ENCODE measurements at places on chromosomes 3 and 15. TPM values are rescaled to one million over a fixed set of nuclear protein-coding genes. Genes with fewer than 3 reads are reported as not detected.

GRCh38 chr15:101676921-101677329 is 24.7 kb upstream of the TM2D3 start:
- no peak for DNase-seq

The PIAS1 gene
- total RNA-seq, result 15.2 TPM

DNA sequence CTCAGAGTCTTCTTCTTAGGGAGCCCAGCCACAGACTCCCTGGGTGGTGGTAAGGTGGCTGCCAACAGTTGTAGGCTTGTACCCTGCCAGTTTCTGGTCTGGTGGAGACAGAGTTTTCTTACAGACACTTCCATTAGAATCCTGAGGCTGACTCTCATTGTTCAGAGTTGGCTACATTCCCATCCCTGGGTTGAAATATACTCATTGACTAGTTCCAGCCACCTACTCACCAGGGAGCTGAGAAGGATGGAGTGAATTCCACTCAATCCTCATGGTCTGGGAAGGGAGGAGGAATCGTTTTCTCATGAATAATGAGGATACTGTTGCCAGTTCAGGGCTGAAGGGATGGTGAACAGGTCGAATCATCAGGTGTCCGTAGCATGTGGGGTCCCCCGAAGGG is 226.5 kb upstream of the PROK2 start:
- no peak for DNase-seq

DNA sequence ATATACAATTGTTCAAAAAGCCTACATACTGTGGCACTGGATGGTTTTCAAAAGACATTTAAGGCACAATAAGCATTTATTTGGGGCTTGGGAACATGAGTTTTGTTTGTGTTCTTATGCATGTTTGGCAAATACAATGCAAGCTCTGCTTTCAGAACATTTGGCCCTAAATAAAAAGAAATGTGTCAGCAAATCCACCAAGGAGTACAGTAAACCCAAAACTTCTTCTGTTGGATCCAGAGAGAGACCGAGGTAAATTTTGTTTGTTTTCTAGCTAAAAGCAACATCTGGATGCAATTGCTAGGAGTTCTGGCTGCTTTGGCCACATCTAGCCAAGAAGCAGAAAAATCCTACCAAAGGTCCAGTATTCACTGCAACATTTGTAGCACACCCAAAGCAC is 168.8 kb downstream of the DCLK3 start:
- DNase-seq, result no peak

DNA sequence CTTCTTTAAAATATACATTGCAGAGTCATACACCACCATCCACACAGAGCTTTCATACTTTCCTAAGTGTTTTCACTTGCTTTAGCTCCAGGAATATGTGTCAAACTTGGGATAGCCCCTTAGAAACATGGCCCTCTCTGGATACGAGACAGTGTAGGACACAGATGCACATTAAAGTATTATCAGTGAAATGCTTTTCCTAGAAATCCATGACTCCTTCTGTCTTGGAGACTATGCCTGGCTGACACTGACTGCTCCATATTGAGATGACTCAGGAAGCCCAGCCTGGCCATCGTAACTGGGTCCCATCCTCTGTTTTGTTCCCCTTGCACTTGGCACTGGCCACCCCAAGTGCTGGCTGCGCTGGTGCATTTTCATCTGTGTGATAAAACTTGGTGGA is 204.8 kb downstream of the PDZRN3 start:
- DNase-seq, result no peak

- no peak for DNase-seq
Measured at GRCh38 chr3:155069729-155070128, 10.4 kb upstream of the MME start.

DNA sequence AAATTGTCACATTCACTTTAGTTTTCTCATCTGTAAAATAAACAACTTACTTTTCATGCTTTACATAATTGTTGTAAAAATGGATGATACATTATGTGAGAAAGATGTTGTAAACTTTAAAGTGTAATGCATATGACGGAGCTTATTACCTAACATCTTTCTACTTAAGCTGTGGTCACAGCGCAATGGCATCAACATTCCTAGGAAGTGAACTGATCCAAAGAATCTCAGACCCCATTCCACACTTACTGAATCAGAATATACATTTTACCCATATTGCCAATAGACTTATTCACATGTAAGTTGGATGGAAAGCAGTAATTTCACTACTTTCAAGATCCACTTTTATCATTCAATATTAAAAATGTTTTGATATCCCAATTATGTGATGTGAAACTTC is 497.5 kb downstream of the FGF12 start:
- no peak for DNase-seq

DNA sequence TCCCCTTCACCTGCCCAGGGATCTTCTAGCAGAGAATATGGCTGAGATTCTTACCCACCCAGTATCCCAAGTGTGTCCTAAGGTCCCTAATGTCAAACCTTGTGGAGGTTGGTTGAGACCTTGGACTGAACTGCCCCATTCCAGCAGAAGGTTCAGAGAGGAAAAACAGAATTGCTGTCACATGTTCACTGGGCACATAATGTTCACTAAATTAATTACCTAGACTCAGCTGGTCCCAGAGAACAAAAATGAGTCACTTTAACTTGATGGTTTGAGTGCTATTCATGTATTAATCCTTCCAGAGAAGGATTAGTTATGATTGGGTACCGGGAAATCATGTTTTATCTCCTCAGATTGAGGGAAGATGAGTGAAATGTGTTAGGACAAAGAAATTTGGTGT is 171.3 kb upstream of the GADL1 start:
- DNase-seq, result no peak

DNA sequence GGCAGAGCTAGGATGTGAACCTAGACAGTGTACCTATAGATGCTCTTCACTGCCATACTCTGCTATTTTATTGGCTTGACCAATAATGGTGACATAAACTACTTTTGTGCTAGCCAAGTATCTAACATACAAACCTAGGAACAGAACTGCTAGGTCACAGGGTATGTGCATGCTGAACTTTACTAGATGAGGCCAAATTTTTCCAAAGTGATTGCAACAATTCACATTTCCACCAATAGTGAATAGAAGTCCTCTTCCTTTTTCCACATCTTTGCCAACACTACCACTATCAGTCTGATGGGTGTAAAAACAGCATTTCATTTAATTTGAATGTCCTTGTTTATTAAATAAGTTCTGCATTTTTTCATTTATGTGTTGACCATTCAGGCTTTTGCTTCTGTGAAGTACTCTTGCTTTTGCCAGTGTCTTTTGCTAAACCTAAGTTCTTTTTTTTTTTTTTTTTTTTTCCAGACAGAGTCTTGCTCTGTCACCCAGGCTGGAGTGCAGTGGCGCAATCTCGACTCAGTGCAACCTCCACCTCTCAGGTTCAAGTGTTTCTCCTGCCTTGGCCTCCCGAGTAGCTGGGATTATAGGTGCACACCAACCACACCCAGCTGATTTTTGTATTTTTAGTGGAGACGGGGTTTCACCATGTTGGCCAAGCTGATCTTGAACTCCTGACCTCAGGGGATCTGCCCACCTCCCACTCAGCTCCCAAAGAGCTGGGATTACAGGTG is 54.1 kb downstream of the DCAF1 start:
- no peak for DNase-seq

The SRGAP3 gene
- 0.27 TPM for total RNA-seq
